ENCODE measurements at places on chromosomes 4 and X.

DNA sequence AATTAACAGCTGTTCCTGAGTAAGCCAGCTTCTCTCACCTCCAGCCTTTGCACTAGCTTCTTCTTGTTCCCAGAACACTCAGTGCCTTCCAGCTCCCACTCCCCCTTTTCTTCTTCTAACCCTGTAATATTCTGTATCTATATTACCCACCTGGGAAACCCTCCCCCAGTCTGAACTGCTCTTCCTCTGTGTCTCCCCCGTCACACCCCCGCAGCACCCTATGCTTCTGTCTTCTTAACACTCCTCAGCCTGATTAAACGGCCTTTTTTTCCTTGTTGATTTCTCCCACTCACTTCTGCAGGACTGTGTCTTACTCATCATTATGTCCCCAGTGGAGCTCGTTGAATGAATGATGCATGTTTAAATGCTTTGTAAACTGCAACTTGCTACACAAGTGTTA is 9.0 kb upstream of the LONRF3 start:
- DNase-seq = no peak

DNA sequence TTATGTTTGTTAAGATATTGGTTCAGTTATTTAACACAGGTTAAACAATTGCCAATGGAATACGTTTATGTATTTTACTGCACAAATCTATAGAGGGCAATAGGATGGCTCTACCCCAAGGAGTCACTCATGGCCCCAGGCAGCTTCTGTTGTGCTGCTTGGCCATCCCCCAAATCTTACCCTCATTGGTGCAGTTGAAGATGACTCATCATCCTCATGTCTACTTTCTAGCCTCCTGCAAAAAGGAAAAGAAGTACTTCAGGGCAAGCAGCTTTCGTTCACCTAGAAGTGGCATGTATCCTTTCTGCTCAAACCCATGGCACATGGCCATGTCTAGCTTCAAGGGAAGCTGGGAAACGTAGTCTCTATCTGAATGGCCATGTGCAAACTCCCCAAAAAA is 14.2 kb downstream of the PHOX2B start:
- no peak for DNase-seq

GRCh38 chrX:55119712-55120111 is 30.9 kb downstream of the PAGE2 start:
- no peak for DNase-seq

DNA sequence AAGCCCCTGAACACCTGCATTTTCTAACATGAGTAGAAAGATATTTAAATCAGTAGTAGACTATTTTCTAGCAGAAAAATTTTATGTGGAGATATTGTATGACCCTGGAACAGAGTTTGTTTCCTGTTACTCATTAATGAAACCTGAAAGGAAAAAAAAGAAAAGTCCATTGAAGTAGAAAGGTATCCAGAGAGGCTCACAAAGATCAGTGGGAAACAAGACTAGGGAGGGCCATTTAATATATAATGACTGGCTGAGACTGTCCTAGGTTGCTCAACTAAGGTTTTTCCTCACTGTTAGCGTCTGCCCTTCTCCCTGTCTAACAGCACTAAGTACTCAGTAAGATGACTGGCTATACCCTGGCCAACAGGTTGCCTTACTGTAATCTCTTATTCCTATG is 788.6 kb downstream of the GLUD2 start:
- DNase-seq = no peak

GRCh38 chr4:8381814-8382581 is 58.5 kb downstream of the ACOX3 start:
- no peak for DNase-seq

- no peak for DNase-seq
Observed at GRCh38 chr4:124288706-124289486, 423.6 kb downstream of the ANKRD50 start.
